ENCODE measurements at places on chromosomes 6 and 20. TPM values are rescaled to one million over a fixed set of nuclear protein-coding genes. Genes with fewer than 3 reads are reported as not detected.

OPRM1 gene
- total RNA-seq, result not detected

BEND6 gene
- total RNA-seq, result not detected

EFCAB8 gene
- total RNA-seq, result 1.2 TPM

FAM217A gene
- total RNA-seq, result not detected

HRH3 gene
- not detected for total RNA-seq

DNA sequence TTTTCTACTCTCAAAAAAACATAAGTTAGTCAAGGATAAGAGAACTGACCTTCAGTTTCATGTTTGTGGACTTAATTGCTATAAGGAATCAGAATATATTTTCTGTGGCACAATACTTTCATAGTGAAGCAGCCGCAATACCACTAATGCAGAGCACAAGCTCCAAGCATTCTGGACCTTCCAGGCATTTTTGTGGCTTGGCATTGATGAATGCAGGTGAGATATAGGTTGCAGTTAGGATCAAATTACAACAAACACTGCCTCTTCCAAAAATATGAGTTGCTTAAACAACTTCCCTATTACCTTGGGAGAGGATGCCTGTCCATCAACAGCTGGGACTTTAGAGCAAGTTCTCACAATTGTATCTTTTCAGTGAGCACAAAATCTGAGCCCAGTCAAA, 162.8 kb upstream of the RSPO3 start:
- DNase-seq, result no peak

DNA sequence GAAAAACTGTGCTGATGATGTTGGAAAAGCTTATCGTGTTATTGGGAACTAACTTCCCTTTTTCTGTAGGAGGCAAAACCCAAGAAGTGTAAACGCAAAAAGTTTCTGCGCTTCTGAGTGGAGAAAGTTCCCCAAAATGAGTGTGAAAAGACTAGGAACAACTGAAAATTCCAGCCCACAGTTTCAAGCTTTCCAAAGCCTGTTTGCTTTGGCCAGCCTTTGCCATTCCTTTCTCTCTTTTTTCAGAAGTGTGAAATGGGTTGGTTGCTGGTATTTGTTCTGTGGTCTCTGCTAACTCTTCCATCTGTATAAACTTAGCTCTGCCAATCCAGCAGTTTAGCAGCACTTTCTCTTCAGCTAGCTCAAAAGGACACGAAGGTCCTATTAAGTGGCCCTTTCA, 491.3 kb downstream of the MAFB start:
- DNase-seq, result no peak

DNA sequence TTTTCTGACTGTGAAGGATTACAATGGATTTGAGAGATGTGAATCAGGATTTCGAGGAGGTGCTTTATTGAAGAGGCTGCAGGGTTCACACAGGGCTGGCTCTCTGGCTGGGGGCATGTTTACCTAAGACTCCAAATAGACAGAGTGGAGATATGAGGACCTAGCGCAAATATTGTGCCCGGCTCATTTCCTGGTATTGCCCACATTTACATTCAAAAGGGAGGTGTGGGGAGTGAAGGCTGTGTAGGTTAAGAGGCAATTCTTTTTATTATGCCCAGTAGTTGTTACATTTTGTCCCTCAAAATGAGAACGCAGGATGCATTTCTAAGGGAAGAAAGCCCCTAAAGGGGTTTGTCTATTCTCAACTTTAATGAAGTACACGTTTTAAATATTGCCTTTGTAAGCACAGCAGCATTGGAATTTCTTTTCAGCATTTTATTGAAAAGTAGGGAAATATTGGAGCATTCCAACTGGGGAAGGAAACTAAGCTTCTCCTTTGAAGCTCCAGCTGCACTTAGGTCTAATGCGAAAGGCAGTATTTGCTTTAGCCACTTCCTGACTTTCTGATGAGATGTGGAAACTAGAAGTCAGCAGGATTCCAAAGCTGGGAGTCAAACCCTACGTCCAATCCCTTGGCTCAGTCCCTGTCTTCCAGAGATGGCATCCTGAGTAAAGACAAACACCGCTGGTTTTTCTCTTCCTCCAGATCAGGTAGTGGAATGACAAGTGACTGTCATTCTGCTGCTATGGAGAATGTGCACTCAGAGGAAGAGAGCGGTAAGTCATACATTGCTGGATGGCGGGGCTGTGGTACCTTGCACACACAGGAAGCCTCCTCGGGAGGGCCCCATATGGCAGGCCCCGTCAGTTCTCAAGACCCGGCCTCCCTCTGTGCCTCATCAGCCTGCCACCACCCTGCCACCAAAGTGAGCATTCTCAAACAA, 70.7 kb downstream of the MYB start:
- DNase-seq, result no peak

- DNase-seq, result no peak
Measured at GRCh38 chr6:23412770-23413169, 713.2 kb upstream of the NRSN1 start.

GRCh38 chr6:1611322-1611571, 1.5 kb downstream of the FOXC1 start:
- DNase-seq, result no peak

DNA sequence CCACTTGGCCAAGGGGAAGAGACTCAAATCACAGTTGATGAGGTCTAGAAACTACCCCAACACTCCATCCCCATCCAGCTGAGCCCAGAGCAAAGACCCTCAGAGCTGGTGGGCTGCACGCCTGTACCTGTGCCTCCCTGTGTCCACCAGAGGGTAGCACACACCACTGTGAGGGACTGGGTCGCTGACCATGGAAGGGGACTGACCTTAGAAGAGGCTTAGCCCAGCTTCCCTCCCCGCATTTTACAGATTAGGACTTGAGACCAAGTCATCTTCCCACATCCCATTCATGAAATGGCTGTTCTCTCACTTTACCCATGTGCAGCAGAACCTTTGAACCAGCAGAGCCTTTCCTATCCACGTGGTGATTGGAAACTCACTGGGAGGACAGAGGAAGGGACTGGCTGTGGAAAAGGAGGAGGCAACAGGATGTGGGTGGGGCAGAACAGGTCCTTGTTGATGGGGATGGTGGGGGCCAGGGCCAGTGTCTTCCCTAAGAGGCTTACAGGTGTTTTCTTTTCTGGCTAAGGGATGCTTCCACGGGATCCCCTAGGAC, 44.3 kb downstream of the CPXM1 start:
- no peak for DNase-seq

DNA sequence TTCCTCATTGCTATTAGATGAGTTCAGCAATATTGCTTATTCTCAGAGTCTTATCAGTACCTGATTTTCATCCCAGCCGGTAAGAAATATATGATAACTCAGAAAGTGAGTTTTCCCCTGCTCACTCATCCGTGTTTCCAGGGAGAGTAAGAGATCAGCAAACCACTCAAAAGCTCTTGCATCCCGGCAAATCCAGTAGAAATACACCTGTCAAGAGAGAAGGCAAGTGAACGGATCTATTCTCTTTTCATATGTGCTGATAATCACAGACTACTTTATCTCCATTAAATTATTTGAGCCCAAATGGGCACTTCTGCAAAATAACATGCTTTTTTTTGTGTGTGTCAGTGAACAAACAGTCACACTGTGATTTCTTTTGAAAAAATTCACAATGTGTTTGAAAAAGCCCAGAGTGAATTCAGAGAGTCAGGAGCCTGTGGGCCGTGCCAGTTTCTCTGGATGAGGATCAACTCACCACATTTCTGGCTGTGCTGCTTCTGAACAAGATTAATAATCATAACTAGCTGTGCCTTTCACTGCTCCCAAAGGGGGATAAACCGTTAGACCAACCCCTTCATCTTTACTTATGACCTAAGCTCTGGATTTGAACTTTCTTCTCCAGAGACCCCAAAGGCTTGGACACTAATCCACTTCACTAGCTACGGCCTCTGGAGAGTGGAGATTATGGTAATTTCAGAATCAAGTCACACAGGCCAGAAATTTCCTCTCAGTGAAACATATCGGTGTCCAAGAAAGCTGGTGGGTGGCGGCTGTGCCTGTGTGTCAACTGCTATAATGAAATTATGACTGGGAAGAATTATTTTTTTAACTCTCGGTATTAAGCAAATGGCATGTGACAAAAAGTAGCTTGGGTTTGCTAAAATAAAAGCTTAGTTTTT, 44.2 kb downstream of the NOX3 start:
- no peak for DNase-seq

- DNase-seq, result no peak
Measured at GRCh38 chr6:161918628-161919205, 644.9 kb upstream of the AGPAT4 start.

- no peak for DNase-seq
Measured at GRCh38 chr20:21026951-21027350, 79.2 kb downstream of the LINC00237 start.

DNA sequence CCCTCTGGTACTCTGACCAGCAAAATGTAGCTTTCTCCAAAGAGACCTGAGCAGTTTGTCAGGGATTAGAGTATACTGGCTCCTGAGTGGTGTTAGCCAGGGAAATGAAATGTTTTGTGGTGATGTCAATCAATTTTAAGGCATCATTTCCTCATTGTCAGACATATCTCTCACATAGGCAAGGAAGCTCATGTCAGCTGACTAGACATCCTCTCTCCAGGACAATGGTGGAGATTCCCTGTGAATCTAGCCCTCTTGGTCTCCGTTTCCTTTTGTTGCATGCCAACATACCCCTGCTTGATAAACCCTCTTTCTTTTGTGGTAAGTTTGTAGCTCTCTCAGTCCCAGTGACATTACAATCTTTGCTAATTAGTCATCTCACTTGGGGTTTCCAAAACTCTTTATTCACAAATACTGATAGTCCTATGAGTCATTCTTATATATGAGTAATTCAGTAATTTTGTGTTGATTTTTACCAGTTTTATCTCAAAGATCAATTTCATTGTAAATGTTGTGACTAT, 135.6 kb upstream of the PTPRK start:
- no peak for DNase-seq

DNA sequence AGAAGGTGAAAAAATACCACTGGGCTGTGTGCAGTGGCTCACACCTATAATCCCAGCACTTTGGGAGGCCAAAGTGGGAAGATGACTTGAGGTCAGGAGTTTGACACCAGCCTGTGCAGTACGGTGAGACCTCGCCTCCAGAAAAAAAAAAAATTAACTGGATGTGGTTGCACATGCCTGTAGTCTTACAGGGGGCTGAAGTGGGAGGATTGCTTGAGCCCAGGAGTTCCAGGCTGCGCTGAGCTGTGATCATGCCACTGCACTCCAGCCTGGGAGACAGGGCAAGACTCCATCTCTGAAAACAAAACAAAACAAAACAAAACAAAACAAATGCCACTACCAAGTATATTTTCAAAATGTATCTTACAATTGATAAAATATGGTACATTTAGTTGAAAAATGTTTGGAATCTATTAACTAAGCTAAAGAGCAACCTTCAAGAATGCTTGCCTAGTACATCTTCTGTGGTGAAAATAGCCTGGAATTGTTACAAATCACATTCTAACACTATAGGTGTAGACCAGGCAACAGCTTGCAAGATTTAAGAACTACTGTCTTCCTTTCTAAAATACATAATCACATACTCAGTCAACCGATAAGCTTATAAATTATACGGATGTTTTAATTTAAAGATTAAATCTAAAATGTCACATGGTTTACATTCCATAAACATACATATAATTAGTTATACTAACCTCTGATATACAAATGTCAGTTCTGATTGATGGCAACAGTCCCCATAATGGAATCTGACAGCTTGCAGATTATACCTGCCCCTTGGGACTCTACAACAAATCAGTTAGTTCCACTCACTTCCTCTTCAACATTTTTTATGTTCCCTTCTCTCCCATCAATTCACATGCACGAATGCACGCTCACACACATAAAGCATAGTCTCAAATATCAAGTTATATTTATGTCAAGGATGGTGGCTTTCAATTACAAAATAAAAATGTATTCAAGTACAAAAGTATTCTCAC, 150.8 kb downstream of the ASCC3 start:
- no peak for DNase-seq

DNA sequence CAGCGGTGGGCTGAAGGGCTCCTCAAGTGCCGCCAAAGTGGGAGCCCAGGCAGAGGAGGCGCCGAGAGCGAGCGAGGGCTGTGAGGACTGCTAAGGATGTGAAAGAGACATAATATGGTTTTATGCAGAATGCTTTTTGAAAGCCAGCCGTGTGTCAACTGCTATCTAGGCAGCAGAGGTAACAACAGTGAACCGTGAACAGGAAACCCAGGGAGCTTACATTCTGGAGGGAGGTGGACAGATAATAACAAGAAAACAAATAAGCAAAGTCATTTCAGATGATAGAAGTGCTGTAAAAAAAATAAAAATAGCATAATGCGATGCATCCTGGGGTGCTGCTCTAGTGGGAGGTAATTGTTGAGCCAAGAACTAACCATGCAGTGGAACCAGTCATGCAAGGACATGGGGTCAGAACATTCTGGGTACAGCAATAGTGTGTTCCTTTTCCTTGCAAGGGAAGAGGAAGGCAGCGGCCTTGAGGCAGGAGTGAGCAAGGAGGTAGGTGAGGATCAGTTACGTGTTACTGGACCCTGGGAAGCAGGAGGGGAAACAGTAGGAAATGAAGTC, 134.4 kb upstream of the TMEM170B start:
- no peak for DNase-seq

- DNase-seq, result no peak
Measured at GRCh38 chr6:38239719-38240451, 399.8 kb downstream of the BTBD9 start.

GRCh38 chr6:77487808-77488425, 24.6 kb upstream of the HTR1B start:
- DNase-seq, result no peak

DNA sequence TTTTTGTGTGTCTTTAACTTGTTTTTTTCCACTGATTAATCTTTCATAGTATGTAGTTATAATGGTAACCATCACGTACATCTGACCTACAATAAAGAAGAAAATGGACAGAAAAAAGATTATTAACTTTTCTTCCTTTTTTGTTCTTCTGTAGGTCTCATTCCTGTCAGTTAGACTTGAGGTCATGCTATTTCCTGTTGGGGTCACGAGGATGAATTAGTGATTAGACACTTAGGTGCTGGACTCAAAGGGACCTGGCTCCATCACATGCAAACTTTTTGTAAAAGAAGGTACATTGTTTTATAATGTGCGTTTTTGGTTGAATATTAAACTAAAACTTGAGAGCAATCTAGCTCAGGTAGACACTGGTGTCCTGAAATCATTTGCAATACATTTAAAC, 14.8 kb downstream of the MARCKS start:
- no peak for DNase-seq

GRCh38 chr6:116008470-116009243, 52.0 kb downstream of the FRK start:
- no peak for DNase-seq

DNA sequence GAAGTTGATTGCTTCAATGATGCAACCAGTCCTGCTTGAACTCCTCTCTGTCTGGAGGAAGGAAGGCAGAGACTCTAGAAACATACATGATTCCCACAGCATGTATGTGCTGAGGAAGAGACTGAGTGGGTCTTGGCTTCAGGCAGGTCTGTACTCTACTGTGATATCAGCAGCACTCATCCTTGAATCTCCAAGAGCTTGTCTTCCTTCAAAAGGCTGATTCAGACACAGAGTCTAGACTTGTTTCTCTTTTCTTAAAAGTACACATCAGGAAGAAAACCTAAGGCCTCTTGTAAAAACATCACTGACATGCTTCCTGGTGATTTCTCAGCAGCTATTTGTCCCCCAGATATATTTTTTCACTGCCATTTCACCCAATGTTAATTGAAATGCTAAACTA, 155.7 kb upstream of the HEY2 start:
- no peak for DNase-seq

- DNase-seq, result no peak
Measured at GRCh38 chr20:8194721-8195120, 62.7 kb downstream of the PLCB1 start.

Data from CD4-positive, CD25-positive, alpha-beta regulatory T cell (primary cell).